Left ventricle myocardium inferior (tissue), 1 donor: ENCODE measurements at places on chromosomes 12 and 14. TPM values are rescaled to one million over a fixed set of nuclear protein-coding genes. Genes with fewer than 3 reads are reported as not detected.

- DNase-seq: no peak
These were observed 10.4 kb downstream of the POLE2 start for GRCh38 chr14:49677643-49678042.

DNA sequence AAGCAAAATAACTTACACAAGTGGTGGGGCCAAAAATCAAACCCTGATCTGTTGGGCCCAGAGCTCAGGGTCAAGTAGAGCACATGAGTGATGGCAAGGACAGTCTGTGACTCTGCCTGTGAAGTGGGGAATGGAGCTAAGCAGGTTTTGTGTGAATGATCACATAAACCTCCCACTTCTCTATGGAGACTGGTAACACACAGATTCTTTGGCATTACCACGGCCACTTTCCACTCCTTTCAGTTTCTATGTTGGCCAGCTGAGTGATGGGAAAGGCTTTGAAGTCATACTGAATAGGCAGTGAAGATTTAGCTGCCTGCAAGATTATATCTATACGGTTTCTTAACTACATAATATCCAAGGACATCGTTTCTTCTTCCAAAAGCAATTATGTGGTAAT lies 97.9 kb downstream of the ARMH4 start:
- DNase-seq: no peak

GRCh38 chr14:105204931-105205672 lies 24.0 kb upstream of the NUDT14 start:
- DNase-seq: no peak

- no peak for DNase-seq
These were observed 35.6 kb upstream of the FBRSL1 start for GRCh38 chr12:132454193-132454932.

Gene PTPN6
- 6.7 TPM for total RNA-seq

Gene GXYLT1
- total RNA-seq: 5.4 TPM

Gene ZC3H14
- 44.1 TPM for total RNA-seq

Gene C14orf180
- 44.1 TPM for total RNA-seq

Gene FOXN3
- total RNA-seq: 120 TPM

GRCh38 chr14:88198446-88198845 lies 124.6 kb downstream of the KCNK10 start:
- no peak for DNase-seq

DNA sequence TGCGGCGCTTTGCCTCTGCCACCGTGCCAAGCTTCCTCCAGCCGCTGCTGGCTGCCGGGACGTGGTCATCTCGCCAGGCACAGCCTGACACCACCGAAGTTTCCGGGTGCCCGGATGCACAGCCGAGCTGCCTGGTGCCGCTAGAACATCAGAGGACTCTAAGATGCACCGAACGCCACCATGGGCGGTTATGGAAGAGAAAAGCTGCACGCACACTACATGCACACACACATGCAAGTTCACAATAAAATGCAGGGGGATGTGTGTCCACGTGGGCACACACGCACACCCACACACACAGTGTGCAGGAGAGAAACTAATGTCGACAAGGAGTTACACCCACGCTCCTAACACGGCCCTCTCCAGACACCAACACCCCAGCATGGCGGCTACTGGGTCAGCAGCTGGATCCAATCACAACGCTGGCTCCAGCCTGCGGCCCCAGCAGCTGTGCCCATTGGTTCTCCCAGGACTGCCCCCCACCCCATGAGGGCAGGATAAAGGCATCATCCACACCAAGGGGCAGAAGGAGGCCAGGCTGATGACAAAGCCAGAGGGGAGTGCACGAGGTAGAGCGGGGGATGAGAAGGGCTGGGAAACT lies 82.7 kb downstream of the BCL11B start:
- no peak for DNase-seq

- DNase-seq: no peak
These were observed 26.8 kb downstream of the DGLUCY start for GRCh38 chr14:91140672-91141071.

DNA sequence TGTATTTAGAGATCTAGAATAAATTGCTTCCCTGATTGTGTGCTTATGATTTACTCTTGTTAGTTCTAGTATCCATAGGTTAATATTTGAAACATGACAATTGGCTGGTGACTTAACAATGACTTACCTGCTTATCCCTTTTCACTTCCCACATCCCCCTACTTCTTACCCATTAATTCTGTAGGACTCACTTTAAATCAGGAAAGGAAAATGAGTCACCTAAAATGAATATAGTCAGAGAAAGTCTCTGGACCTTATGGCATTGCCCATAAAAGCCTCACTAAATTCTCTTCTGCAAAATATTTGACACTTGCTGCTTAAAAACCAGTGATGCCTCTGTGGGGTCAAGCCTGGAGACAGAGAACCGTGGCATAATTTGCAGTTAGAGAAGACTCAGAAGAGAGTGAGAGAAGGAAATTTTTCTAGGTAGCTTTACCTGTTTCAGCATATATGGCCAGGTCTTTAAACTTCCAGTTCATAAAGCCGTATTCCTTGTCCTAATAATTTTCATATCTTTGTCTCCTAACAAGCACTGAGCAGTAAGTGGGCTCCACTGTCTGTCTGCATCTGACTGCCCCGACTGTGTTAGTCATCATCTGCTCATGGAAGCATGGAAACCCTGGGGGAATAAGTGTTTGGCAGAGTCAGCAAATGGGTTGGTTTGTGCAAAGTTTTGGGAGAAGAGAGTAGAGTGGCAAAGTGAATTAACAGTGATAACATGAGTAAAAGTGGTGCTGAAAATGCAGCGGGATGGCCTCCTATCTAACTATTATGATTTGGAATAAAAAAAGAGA lies 294.4 kb downstream of the AKAP6 start:
- DNase-seq: no peak

DNA sequence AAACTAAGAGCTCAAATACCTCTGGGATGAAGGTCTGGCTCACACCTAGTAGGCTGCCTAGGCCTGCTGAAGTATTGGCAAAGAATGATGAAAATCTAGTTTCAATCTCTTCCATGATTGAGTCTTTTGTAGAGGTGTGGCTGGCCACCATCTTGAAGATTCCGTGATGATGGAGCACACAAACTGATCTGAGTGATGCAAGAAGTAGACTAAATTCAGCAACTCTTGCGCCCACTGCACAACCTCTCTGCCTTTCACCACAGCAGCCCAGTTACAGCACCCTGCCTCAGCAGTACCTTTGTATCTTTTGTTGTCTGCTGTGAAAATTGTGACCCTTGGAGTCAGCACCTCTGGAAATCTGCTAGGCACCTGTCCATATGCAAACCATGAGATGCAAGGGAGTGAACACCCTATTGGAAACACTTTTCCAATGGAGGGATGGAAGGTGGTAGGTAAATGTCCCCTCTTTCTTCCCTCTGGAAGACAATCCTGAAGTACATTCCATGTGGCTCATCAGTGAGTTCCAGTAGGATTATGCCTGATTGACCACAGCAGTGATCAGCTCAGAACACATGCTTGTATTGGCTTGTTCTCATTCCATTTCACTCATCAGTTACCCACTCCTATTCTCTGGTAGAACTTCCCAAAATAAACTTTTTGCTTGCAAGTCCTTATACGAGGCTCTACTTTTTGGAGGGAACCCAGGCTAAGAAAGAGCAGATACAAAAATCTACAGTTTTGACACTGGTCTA lies 58.6 kb downstream of the BTBD7 start:
- DNase-seq: no peak
